Activated CD4-positive, alpha-beta T cell treated with anti-CD3 and anti-CD28 coated beads, Interleukin-2, amount 50 U/mL, for 1 hour (primary cell): ENCODE measurements at places on chromosomes 5 and 9.
A peak's percentile ranks its signal among the peaks of the same experiment; 100 is the strongest.

DNA sequence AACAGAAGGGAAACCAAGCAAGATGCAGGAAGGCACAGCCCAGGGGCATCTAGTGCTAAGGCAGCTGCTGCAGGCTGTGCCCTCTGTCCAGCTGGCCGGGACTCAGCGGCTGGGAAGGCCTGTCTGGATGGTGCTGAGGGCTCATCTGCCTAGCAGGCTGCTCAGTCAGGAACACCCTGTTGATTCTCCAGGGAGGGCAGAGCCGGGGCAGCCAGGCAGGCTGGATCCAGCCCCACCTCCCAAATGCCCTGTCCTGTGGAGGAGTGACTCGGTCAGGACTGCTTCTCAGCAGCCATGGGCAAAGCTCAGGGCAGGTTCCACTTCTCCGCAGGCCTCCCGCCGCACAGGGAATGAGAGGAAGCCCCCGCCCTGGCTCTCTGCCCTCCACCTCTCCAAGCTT lies 7.8 kb upstream of the LCN9 start:
- no peak for DNase-seq

GRCh38 chr9:136075134-136075841 lies 19.8 kb downstream of the NACC2 start:
- DNase-seq: no peak

DNA sequence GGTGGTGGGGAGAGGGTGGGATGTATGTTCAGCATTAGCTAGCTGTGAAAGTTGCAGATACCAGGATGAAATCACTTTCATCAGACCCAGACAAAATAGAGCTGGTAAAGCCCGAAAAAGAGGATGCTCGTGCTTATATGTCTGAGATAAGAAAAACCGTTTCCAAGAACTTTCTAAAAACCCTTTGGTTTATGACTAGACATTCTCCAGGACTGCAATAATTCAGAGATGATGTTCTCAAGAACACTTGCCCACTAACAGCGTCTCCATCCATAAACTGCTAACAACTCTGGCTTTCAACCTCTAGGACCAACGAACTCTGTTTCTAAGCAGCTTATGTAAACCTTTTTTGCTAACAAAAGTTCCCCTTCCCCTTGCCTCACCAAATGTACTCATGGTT lies 8.4 kb upstream of the AMACR start:
- no peak for DNase-seq

DNA sequence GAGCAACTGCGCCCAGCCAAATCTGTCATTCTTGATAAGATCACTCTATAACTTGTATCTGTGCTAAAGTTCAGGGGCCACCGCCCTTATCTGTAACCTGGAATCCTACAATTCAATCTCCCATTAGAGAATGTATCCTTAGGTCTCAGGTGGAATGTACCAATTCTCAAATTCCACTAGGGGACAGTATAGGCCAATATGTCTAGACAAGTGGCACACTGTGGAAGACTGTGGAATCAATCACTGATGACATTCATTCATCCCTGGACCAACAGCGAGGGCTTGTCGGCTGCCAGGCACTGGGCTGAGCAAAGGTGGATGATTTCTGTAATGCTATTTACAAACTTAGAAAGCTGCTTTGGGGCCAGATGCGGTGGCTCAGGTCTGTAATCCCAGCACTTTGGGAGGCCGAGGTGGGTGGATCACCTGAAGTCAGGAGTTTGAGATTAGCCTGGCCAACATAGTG lies 28.7 kb upstream of the MEGF9 start:
- no peak for DNase-seq

- DNase-seq: no peak
These were observed 6.0 kb downstream of the TRIM7 start for GRCh38 chr5:181198905-181199519.

DNA sequence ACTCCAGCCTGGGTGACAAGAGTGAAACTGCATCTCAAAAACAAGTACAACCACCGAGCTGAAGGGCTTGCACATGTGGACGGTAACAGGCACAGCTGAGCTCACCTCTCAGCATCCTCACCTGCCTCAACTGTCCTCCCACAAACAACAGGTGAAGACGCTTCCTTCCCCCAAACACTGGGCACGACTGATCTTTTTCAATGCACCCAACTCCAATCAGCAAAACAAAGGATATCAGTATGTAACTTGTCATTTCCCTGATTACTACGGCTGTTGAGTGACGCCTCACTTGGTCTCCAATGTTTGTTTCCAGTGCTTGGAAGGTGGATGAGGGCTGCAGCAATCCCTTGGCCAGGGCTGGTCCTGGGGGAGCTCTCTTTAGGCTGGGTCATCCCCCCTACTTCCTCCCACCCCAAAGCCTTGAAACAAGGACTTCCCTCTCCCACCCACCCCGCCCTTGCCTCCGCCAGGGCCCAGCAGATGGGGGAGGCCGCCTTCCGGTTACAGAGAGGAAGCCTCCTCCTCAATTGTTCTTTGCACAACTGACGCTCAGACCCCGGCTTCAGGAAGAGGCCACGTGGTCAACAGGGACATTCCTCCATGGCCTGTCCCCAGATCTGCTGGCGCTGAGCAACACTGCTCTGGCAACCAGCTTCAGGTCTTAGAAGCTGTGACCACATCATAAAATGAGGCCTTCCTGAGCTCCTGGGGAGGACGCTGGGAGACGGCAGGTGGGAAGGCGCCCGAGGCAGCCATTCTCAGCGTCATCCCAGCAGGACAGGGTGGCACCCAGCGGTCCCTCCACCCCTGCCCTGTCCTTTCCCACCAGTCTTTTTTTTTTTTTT lies 5.9 kb downstream of the FAM78A start:
- no peak for DNase-seq

GRCh38 chr5:174535669-174536068 lies 188.7 kb upstream of the MSX2 start:
- DNase-seq: no peak

DNA sequence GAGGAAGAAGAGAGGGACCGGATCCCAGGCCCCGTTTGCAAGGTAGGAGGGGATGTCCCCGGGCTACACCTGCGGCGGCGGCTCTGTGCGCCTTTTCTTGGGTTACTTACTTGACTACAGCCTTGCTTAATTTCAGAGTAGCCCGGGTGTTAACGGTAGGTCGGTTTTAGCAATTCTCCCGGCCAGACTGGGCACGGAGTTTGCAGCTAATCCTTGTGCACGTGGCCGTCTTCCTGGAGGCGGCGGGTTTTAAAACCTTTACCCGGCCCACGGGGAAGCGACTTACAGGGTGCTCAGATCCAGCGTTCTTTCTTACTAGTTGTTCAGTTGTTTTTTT lies 313 bp downstream of the BRIX1 start:
- DNase-seq: no peak

GRCh38 chr9:76595645-76596044 lies 136.7 kb downstream of the GCNT1 start:
- no peak for DNase-seq

- no peak for DNase-seq
These were observed 22.2 kb upstream of the GLDC start for GRCh38 chr9:6667633-6668280.

DNA sequence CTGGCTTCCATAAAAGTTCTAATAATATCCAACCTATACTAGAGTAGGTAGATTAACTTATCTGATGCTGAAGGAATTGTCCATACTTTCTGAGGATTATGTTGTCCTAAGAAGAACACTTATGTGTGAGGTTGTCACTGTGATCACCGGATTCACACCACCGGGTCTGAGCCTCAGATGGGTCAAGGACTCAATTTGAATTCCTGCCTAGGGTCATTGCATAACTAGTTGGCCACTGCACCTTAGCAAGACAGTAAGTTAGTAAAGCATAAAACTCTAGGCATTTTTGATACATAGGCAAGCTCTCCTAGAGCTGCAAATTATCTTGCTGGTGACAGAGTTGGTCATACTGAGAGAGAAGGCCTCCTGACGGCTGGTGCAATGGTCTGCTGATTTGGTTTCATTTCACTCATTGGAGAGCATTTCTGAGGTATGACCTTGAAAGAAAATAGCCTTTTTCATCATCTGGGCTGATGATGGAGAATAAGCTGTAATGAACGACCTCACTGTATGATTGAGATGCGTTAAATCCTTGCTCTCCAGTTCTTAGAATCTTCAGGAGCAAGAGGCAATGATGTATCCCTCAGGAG lies 72.0 kb upstream of the CKMT2 start:
- DNase-seq: no peak

DNA sequence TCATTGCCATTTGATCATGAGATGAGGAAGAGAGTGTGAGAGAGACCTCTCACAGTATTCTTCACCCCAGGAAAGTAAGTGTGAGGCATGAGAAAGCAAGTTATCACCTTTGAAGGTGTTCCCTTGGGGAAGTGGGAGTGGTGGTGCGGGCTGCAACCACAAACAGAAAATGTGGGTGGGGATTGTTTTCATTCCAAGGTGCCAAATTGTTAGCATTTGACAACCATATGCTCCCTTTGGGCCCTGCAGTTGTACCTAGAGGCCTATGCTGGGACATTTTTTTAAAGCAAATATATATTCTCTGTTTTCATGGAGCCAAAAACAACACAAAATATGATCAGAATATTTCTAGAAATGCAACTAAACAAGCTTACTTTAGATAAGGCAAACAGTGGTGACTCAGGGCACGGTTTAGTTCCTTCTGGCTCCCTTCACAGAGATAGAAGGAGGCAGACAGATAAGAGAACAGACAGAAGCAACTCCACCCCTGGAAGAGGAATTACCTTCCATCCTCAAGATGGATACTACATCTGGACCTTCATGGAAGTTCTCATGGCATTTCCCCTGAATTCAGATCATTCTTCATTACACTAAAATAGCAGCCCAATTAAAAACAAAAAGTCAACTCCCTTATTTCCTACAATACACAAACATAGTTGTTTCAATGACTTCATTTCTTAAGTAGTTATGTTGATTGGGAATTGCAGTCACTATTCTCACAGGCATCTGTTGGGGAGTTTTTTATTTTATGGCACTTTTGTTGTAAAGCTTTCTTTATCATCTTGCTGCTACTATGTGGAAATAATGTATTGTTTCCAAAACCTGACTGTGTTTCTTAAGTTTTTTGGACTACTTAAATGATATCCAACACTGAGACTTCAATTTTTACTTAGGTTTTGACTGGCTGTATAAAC lies 416.6 kb downstream of the PLK2 start:
- no peak for DNase-seq

GRCh38 chr9:128724744-128725211 lies 851 bp upstream of the ZDHHC12 start:
- peak; percentile 18 for DNase-seq

DNA sequence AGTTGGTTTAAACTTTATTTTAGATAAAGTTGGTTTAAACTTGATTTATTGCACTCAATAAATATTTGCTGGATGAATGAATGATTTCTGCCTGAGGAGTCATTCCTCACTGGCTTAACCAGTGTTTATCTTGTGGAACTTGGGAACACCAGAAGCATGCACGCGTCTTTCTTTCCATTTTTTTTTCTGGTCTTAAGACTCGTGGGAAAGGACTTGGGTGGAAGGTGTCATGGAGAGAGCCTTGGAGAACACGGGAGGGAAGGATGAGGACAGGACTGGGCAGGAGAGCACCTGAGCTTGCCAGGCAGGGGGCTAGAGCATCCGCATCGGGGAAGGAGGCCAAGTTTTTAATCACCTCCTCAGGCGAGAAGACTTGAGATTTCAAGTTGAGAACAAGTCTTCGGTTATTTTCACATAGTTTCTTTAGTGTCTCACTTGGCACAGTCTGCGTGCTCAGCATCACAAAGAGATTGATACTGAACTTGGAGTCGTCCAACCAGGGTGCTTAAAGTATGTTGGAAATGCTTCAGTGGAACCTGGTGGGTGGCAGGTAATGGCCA lies 144.2 kb downstream of the PDZD2 start:
- DNase-seq: no peak

DNA sequence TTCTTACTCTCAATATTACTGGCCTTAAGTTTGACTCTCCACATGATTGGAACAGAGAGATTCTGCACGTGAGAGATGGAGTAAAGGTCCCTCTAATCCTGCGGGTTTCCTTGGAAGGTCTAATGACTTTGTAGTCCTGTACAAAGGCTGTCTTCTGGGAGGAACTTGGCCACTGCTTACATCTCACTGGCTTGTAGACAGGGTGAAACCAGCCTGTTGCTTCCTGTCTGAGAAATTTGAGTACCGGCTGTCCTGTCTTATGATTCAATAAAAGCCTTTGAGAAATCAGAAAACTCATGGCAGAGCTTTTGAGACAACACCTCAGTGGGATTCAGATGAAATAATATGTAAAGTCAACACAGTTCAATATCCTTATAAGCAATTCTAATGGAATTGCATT lies 43.0 kb downstream of the IL31RA start:
- no peak for DNase-seq

DNA sequence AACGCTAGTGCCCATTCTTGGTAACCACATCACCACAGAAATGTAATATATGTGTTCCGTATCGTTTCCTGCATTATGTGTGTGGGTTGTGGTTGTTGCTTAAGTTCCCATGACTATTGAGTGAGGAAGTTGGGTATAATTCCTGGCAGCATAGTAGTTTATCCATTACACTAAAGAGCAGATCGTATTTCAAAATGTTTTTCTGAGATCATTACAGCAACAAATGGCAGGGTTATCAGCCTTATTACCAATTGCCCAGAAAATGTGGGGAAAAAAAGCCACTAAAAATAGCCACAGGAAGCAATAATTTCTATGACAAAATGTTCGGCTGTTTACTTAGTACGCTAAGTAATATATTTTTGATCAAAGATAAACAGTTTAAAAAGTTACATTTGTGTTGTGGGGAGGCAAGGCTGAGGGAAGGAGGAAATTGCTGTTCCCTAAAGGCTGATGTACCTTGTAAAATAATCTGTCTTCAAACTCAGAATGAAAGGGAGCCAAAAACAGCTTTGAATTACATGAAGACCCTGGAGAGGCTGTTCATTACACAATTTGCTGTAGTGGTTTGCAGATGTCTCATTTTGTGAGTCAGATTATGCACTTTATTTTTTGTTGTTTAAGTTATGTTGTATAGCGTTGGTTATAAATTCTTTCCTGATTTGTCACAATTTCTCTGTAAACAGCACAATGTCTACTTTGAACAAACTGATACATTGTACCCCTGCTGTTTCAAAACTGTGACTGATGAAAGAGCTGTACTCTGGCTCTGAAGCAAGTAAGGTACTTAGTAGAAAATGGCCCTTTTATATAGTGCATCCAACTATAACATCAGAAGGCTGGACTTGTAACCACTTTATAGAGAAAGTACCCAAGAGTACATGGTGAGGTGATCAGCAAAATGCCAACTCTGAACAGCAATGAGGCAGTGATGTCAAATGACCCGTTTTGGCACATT lies 1028.5 kb downstream of the NR2F1-AS1 start:
- DNase-seq: no peak

DNA sequence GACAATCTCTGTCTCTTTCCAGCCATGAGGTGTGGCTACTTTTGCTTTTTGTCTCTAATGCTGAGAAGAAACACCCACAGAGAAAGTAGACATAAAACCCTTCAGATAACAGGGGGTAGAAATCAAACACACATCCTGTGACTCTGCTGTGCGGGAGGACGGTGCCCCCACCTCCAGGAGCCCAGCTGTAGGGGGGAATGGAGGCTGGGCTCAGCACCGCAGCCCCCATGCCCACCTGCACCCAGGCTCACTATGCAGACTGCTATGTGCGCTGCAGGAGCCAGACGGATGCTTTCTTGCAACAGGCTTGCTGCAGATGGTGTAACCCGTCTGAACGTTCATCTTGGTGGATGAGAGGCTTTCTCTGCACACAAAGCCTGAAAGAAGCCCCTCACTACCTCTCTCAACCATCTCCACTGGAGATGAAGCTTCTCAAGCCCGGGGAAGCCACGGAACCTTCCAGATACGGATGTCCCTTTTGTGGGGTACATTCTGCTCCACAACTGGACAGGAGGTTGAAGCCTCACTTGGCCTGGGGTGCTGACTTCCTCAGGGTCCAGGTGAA lies 207.2 kb downstream of the GADD45G start:
- DNase-seq: no peak
